ENCODE measurements at places on chromosomes 2 and 18.

- DNase-seq, result no peak
Observed at GRCh38 chr2:168699844-168700417, 102.5 kb upstream of the NOSTRIN start.

DNA sequence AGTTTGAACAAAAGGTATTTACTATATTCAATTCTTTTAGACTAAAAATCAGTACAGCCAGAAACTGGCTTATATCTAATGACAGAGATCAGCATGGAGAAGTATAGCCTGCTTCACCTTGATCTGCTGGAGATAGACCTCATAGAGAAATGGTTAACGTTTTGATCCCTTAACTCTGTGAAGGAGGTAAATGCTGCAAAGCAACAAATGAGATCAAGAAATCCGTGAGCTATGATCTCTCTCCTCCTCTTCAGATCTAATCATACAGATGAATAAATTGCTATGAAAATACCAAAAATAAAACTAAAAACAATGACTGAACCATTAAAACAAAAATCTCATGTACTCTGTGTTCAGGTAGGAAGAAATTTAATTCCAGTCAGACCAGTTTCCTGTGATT lies 42.8 kb downstream of the KLHL14 start:
- DNase-seq, result no peak

- DNase-seq, result no peak
Observed at GRCh38 chr2:109438773-109439389, 174.9 kb downstream of the SEPTIN10 start.

GRCh38 chr2:214436470-214436869 lies 25.6 kb downstream of the VWC2L start:
- no peak for DNase-seq

GRCh38 chr2:118970396-118971135 lies 28.6 kb downstream of the MARCO start:
- DNase-seq, result no peak

DNA sequence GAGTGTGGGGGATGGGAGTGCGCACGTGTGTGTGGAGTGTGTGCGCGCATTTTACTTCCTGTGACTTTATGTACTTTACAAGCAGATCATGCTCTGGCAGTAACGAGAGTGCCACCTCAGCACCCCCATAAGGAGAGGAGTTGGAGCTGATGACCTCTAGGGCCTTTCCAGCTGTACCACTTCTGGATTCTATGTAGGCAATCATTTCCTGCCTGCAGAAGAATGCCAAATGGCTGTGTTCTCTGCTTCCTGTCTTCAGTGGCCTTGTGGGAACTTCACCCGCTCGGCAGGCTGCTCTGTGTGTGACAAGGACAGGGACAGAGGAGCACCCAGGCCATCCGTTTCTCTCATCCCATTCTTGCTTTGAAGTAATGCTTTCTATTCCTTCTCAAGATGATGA lies 22.8 kb upstream of the ZNF385B start:
- DNase-seq, result no peak

GRCh38 chr2:125561302-125561701 lies 1094.7 kb upstream of the GYPC start:
- no peak for DNase-seq

DNA sequence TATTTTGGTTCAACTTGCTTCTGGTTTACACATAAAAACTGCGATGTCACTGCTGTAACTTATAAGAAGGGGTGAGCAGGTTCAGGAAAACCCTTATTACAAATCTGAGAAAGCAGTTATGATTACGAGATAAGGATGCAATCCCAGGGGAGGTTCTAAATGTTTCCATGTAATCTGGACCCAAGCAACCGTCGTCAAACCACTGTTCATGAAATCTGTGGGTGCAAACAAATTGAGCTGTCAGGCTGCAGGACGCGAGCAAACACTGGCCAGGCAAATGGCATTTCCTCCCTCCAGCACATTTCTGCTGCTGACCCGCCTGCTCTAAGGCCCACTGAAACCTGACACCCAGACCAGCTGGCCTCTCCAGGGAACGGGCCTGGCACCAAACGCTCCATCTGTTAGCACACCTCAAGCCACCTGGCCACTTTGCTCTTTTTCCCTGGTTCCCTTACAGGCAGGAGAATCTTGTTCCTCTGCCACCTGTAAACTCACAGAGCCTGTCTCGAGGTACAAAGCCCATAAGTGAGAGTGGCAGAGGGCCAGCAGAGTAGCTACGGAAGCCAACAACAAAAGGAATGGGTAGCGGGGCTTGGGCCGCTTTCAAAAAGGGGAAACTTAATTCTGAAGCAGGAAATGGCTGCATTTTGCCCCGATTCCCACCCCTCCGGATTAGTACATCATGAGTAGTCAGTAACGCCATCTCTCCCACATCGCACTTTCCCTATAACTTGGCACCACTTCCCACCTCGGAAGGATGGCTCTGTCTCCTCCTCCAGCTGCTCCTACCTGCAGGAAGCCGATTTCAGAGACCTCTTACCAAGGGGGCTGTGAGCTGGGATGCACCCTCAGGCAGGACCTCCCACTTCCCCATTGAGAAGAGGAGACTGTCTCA lies 26.5 kb downstream of the CRACDL start:
- no peak for DNase-seq

DNA sequence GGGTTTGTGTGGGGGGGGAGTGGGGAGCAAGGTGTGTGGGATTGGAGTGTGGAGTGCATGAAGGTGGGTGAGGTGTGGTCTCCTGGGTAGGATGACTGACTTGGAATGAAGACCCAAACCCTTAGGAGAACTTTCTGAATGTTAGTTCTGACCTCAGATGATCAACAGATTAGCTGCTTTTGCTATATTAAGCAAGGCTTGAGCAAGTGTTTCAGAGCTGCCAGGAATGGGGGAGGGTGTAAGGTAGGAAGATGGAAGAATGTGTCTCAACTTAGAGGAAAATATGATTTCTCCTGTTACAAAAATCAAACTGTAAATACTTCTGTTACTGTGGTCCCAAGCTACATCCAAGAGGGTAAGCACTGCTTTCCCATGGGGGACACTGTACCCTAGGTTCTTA lies 273.6 kb downstream of the TGIF1 start:
- DNase-seq, result no peak

- no peak for DNase-seq
Observed at GRCh38 chr2:85851253-85852151, 37.3 kb downstream of the ST3GAL5 start.

GRCh38 chr18:39741755-39742466 lies 2176.3 kb upstream of the CELF4 start:
- DNase-seq, result no peak

All from CD4-positive, alpha-beta T cell treated with Interleukin-1 beta for 1 hour (primary cell).